Stimulated activated CD8-positive, alpha-beta memory T cell treated with anti-CD3 and anti-CD28 coated beads, Interleukin-2, amount 100 ng/mL, for 48 hours (primary cell): ENCODE measurements at places on chromosomes 3 and 15.

DNA sequence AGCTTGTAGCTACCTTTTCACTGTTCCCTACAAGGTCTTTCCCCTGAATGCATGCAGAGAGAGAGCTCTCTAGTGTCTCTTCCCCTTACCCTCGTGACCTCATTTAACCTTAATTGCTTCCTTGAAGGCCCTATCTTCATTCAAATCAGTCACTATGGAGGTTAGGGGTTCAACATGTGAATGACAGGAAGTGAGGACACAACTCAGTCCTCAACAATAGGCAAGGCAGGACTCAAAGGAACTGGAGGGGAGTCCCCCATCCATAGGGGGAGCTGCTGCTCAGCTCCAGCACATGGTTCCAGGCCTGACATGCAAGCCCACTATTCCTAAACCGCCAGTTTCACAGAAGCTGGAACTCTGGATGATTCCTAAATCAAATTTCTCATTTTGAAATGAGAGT is 33.8 kb upstream of the GYG1 start:
- DNase-seq = no peak

DNA sequence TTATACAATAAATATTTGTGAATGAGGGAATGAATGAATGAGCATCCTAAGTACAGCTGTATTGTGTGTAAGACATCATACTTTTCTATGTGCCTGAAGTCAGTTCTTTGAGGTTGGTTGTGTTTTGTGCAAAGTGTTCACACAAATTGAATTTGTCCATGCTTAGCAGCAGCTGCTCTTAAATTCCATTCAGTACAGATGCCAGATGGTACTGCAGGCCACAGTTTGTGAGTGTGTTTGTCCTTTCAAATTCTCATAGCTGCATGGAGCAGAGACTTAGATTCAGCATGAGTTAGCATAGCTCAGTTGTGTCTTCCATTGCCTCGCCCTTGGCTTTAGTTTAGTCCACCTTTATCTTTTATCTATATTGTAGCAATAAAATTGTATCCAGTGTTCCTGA is 3.8 kb upstream of the ZNF385D start:
- DNase-seq = no peak

DNA sequence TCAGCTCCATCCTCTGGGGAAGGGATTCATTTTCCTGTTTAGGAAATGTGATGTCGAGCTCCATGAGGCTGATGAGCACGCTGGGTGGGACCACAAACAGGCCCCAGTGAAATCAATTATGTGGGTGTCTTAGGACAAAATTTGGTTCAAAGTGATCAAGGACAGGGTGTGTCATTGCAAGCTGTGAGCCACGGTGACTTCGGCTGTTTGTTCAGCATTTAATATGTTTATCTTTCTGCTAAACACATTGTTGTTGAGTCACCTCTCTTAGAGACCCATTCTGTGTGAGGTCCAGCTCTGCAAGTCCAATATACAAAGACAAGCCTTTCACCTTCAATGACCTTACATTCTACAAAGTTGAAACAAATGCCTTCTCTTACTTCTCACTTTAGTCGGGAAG is 41.3 kb downstream of the SSR3 start:
- no peak for DNase-seq

DNA sequence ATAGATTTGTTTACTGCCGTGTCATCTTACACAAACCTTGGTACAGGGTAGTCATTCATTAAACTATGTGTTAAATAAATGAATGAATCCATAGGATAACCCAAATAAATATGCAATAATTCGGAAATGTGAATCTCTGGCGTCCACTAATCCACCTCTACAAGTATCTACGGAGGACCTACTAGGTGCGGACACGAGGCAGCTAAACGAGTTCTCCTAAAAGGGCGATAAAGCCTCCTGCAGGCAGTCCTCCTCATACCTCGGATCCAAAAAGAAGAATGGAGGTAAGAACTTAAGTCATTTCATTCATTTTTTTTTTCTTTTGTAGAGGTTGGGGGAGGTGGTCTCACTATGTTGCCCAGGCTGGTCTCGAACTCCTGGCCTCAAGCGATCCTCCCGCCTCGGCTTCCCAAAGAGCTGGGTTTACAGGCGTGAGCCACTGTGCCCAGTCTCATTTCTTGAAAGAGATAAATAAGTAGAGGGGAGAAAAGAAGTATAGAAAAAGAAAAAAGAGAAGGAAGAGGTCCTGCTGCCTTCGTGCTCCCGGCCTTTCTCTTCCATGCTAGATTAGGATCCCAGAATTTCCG is 706 bp upstream of the RPL35A start:
- no peak for DNase-seq

DNA sequence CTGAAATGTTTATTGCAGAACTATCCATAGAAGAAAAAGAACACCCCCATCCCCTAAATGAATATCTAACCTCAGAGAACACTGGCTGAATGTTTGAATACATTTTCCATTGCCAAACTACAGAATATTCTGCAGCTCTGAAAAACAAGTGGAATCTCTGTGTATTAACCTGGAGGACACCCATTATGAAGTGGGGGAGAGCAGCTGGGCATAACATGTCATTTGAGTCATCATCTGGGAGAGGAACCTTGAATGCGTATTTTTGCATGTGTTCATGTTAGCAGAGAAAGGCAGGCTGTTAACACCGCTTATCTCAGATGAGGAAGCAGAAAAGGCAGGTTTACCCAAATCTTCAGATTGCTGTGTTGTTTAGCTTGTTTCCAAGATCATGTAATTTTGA is 31.5 kb downstream of the ESYT3 start:
- DNase-seq = no peak

- no peak for DNase-seq
Observed at GRCh38 chr3:197376020-197376419, 77.6 kb upstream of the DLG1 start.

DNA sequence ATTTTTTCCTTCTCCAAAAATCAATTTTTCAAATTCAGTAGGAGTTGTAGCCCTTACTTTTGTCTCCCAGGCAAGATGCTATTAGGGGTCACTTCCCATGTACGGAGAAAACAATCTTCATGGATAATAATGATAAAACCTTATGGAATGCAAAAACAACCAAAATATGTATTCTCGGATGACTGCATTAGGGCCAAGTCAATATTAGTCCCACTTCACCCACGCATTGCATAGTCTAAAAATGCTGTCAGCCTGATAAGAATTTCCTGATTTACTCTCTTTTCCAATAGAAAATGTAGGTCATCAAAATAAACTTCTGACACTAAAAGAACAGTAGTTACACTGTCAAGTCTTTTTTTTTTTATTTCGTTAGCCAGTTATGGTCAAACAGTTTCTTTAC is 2.7 kb downstream of the VGLL3 start:
- no peak for DNase-seq

DNA sequence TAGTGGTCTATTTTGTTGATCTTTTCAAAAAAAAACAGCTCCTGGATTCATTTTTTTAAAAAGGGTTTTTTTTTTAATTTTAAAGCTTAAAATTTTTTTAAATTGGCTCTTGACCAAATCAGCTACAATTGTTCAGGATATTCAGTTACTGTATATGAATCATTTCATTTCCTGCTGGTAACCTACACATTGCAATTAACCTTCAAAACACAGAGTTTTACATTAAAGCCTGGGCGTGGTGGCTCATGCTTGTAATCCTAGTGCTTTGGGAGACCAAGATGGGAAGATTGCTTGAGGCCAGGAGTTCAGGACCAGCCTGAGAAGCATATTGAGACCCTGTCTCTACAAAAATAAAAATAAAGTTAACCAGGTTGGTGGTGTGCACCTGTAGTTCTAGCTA is 163.4 kb downstream of the ALDH1A2 start:
- no peak for DNase-seq

DNA sequence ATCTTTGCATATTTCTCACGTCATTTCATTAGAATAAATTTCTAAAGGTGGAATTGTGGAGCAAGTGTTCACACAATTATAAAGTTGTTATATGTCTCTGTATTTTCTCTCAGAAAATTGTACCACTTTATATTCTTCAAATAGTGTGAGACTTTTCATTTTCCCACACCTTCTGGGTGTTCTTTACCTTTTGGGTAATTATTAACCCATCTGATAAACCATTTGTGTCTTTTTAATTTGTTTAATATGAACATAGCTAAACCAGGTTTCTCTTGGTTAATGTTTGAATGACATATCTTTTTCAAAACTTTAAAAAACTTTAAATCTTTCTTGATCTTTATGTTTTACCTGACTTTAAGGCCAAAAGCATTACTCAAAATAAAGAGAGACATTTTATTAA is 40.5 kb downstream of the DZIP3 start:
- no peak for DNase-seq

GRCh38 chr15:33834892-33835743 is 133.2 kb upstream of the CHRM5 start:
- DNase-seq = no peak

DNA sequence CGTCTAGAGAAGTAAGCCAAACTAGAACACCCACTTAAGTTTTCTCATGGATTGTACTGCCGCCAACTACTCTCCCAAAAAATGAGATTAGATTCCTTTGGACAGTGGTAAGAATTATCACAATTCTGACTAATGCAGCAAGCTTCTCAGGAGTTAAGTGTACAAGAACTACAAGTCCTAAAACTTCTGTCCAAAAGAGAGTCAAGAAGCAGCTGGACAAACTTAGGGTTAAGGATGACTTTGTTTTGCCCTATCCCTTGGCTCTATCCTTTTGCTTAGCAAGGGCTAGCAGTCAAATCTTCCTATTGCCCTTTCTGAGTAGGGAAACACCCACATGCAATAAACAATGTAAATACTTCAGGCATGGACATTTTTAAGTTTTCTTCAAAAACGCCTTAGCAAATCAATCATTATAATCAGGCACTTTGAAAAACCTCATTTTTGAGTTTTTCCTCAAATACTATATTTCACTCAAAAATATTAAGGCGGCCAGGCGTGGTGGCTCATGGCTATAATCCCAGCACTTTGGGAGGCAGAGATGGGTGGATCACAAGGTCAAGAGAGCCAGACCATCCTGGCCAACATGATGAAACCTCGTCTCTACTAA is 19.5 kb downstream of the RAF1 start:
- DNase-seq = no peak

DNA sequence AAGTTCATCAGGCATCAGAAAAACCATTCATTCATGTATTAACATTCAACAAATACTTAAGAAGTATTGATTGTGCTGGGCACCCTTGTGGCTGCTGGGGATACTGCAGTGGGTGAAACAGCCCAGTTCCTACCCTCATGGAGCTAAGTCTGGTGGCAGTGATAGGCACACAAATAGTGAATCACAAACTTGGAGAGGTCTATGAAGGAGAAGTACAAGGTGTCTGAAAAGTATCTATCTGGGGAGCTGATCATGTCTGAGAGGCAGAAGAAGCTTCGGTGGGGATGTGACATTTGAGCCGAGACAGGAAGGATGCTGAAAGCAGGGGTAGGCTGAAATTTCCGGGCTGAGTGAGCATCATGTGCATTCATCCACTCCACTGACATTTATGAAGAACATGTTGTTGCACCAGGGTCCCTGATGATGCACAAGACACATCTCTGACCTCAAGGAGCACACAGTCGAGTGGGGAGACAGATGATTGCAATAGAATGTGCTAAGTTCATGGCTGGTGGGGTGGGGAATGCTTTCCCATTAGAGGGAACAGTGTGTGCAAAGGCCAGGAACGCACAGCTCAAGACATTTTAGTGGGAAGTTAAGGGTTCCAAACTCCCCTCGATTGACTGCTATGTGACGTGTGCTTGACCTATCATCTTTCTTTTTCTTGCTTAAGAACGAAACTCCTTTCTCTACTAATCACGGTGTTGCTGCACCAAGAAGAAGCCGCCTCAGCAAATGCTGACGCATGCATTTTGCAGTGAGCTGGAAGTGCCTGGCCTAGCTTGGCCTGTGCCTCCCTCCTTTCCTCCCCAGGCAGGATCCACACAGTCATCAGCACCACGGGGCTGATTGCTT is 309.1 kb upstream of the ICE2 start:
- no peak for DNase-seq

- no peak for DNase-seq
Observed at GRCh38 chr3:123396171-123397049, 52.5 kb downstream of the ADCY5 start.

DNA sequence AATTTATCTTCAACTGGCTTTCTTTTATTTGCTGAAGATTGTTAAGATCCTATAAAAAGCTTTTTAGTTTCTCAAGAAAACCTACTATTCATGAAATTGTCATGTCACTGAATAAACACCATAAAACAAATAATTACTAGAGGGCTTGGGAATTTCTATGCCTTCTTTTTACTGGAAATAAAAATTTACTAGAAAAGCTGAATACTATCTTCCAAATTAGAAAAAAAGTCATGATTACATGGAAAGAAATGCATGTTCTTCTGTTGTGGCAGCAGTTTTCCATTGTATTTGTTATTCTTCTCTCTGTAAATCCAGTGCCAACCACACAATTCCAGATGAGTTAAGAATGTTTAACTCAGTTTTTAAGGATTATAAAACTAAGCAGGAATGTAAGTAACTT is 153.8 kb downstream of the RAP2B start:
- DNase-seq = no peak

DNA sequence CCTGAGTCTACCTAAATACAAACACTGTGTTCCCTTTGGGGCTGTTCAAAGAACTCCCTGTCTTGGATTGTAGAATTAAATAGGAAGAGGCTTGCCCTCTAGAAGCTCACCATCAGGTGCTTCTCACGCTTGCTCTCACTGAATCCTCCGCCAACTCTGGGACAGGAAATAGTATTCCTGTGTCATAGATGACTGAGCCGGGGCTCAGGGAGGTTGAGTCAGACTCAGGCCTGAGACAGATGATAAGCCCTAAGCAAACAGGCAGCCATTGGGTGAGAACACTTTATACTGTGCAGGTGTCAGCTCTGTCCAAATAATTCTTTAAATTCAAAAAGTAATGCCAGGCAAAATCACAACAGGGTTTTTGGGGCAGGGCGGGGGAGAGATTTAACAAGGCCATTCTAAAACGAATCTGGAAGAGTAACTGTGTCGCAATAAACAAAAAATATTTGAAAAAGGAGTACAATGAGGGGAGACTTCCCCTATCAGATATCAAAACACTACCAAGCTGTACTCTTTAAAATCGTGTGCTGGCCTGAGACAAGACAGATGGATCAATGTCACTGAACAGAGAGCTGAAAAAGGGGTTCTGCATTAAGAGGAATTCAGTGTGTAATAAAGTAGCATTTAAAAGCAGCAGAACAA is 59.0 kb downstream of the EPHB3 start:
- no peak for DNase-seq

DNA sequence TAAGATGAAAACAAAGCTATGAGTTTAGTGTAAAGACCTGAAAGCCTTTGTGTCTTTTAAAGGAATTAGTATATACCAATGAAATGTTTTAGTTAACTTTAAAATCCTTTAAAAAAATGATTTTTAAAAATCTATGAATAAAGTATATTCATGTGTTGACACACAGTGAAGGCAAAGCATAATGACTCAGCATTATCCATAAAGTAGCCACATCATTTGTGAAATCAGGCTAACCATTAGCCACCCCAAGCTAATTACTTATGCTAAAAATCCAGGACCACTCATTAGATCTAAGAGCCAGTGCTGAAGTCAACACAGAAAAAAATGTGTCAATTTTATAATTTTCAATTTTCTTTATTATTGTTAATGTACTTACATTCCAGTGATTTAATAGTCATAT is 310.2 kb downstream of the TBC1D5 start:
- no peak for DNase-seq

DNA sequence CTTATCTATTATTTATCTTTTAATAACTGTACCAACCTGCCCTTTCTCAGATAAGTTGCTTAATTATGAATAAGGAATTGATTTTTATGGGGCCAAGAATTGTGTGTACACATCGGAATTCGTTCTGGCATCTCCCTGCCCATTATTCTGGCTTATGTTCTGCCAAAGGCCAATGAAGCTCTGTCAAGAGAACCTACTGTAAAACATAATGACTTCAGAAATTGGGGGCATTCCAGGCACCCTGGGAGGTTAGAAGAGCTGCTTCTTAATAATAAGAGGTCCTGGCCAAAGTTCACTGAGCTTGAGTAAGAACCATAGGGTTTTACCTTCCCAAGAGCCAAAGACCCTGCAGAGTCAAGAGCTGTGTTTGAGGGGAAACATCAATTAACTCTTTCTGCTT is 261.7 kb downstream of the SLC9A9 start:
- no peak for DNase-seq
